ENCODE measurements at places on chromosomes 2 and 18. TPM values are rescaled to one million over a fixed set of nuclear protein-coding genes. Genes with fewer than 3 reads are reported as not detected.

GRCh38 chr2:240351088-240351741, 84.2 kb upstream of the GPC1 start:
- DNase-seq = no peak

GRCh38 chr18:68679528-68679927, 35.4 kb downstream of the TMX3 start:
- DNase-seq = no peak

GRCh38 chr2:39642051-39642718, 23.5 kb upstream of the TMEM178A start:
- DNase-seq = no peak

GRCh38 chr2:24720310-24720709, 72.9 kb downstream of the PTRHD1 start:
- no peak for DNase-seq

GRCh38 chr2:132978840-132979239, 308.8 kb upstream of the LYPD1 start:
- no peak for DNase-seq

DNA sequence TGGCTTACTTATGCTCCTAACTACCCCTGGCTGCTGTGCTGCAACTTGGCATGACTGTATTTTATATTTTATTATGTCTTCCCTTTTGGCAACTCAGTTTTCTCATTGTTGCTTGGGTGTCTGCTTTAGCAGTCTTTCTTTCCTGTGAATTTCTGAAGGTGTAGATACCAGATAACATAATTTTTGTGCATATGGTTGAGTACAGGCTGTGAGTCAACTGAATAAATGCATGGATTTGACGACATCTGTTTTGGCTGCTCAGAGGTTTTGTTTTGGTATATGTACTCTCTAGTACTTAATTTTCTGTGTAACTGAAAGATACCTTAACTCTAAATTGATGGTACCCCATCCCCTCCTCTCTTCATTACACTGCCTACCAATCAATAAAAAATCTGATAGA, 303.1 kb downstream of the PTPRM start:
- DNase-seq = no peak

- no peak for DNase-seq
Measured at GRCh38 chr2:12684471-12684936, 32.2 kb upstream of the TRIB2 start.

DNA sequence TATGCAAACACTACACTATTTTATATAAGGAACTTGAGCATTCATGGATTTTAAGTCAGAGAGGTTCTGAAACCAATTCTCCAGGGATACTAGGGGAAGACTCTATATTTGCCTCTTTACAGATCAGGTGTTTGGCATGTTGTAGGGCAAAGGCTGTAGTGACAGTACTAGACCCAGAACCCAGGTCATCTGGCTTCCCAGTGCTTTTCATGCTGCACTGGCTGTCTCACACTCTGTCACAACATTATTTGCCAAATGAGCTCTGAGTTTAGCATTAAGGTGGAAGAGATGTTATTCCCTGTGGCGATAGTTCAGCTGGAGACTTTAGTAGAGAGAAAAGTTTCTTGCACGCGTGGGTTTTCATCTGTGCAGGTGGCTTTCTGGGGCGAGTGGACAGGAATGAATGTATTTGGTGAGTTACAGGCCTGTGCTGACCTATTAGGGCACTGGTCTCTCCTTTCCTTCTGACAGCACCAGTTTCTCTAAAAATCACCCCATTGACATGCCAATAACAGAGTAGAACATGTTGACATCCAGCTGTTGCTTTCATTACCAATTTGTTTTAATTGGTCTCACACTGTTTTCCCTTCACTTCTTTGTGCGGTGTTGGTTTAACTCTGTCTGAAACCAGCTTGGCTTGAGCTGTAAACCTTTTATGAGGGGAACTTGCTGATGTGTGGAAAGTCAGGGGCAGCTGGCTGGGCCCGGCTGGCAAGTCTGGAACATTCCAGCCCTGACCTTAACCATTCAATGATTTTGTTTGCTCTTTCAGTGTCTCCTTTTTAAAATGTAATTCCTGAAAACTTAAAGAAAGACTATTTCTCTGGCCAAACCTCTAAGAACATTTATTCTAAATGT, 643.0 kb upstream of the FAM98A start:
- DNase-seq = no peak

Gene MTERF4
- total RNA-seq = 25.4 TPM

Gene CD226
- 0.23 TPM for total RNA-seq

Gene CHN1
- 26.1 TPM for total RNA-seq

Gene ZNF396
- total RNA-seq = 1.0 TPM

Gene UGT1A5
- total RNA-seq = not detected

Gene PFN4
- total RNA-seq = not detected

Gene DSEL
- total RNA-seq = 30.1 TPM
